ENCODE measurements at places on chromosomes 11 and 22. TPM values are rescaled to one million over a fixed set of nuclear protein-coding genes. Genes with fewer than 3 reads are reported as not detected.

ZNHIT2 gene
- 5.8 TPM for total RNA-seq

LRRN4CL gene
- 3.1 TPM for total RNA-seq

AMOTL1 gene
- 53.0 TPM for total RNA-seq

INS gene
- total RNA-seq, result not detected

MMP13 gene
- total RNA-seq, result not detected

MMP1 gene
- total RNA-seq, result not detected

TMEM191B gene
- 0.24 TPM for total RNA-seq

SPA17 gene
- 8.9 TPM for total RNA-seq

VSIG10L2 gene
- 0.24 TPM for total RNA-seq

LIF gene
- total RNA-seq, result 1.7 TPM

KCNK7 gene
- not detected for total RNA-seq

CTNND1 gene
- 180 TPM for total RNA-seq
